Activated CD8-positive, alpha-beta memory T cell treated with anti-CD3 and anti-CD28 coated beads, Interleukin-2, amount 10 ng/mL, durations not matched to agents 7 days and 5 days (primary cell): ENCODE measurements at places on chromosomes 1 and 21. TPM values are rescaled to one million over a fixed set of nuclear protein-coding genes. Genes with fewer than 3 reads are reported as not detected.

DNA sequence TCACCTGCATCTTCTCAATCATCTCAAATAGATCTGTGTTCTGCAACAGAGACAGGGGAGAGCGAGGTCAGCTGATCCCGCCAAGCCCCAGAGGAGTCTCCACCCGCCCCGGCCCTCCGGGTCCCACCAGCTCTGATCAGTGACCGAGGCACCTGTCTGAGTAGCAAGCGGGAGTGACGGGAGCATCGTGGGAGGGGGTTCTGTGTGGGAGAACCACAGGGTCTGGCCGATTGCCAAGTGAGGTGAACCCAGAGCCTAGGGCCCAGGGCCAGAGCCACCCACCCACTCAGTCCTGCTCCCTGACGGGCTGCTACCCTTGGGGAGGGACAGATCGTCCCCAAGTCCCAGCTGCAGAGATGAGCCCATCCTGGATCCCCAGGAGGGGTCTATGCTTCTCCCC, 49.1 kb downstream of the RAP1GAP start:
- no peak for DNase-seq
- peaks cover 20% of the 10 kb centered on the region for H3K27me3 ChIP-seq

DNA sequence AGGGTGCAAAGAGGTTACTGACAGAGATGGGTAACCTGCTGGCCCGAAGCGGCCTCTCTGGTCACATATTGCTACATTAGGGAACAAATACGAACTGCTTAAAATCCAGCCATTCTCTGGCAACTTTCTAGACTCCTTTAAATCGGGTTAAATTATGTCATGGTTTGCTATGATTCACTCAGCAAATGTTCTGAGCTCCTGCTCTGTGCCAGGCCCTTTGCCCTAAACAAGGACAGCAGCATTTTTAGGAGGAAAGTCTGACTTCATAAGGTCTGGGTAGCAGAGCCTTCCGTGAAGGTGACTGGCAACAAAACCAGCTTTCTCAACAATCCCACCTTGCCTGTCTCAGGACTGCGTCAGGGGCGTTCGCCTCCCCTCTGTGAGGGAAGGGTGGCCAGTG, 15.4 kb downstream of the ZP4 start:
- H3K4me1 ChIP-seq, result no peaks in the 10 kb centered on the region
- H3K27ac ChIP-seq, result no peak overlapping the region
- H3K36me3 ChIP-seq, result no peaks in the 10 kb centered on the region
- no peaks in the 10 kb centered on the region for H3K27me3 ChIP-seq

DNA sequence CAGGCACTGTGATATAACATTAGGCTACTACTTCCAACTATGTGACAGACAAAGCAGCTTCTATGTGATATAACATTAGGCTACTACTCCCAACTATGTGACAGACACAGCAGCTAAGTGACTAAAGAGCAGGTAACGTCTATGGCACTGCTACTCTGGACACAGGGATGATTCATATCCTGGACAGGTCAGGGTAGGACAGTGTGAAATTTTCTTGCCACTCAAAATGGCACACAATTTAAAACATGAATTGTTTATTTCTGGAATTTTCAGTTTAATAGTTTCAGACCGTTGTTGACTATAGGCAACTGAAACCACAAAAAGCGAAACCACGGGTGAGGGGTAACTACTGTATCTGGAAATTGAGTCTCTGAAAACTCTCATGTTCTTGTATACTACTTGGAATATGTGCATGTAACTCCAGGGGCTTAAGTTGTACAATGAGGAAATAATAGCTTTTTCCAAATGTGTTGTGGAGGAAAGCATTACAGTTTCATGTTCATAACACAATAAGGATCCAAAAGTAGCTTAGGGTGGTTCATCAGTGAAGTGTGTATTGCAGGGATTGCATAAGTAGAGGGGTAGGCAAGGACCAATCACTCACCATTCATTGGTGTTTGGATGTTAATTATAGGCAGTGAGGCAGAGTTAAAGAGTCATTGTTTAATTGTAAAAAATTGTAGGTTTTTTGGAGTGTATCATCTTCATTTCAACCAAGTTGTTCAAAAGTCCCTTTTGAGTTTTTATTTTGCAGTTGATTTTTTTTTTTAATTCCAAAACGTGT, 5.3 kb downstream of the DTL start:
- no peaks in the 10 kb centered on the region for H3K27me3 ChIP-seq
- peak overlapping the region; percentile 21 for H3K4me3 ChIP-seq
- DNase-seq, result no peak
- H3K27ac ChIP-seq, result peak overlapping the region; percentile 22
- peaks cover 58% of the 10 kb centered on the region for H3K36me3 ChIP-seq

GRCh38 chr1:228871314-228872061, 136.2 kb downstream of the RHOU start:
- H3K27me3 ChIP-seq, result peaks cover 12% of the 10 kb centered on the region
- no peaks in the 10 kb centered on the region for H3K36me3 ChIP-seq
- H3K4me1 ChIP-seq, result peaks cover 3% of the 10 kb centered on the region
- no peak for DNase-seq
- no peak overlapping the region for H3K27ac ChIP-seq

- H3K4me3 ChIP-seq, result no peak overlapping the region
- no peaks in the 10 kb centered on the region for H3K36me3 ChIP-seq
- H3K4me1 ChIP-seq, result no peaks in the 10 kb centered on the region
- DNase-seq, result no peak
- H3K27me3 ChIP-seq, result no peaks in the 10 kb centered on the region
Observed at GRCh38 chr1:74857676-74858075, 124.7 kb downstream of the TYW3 start.

DNA sequence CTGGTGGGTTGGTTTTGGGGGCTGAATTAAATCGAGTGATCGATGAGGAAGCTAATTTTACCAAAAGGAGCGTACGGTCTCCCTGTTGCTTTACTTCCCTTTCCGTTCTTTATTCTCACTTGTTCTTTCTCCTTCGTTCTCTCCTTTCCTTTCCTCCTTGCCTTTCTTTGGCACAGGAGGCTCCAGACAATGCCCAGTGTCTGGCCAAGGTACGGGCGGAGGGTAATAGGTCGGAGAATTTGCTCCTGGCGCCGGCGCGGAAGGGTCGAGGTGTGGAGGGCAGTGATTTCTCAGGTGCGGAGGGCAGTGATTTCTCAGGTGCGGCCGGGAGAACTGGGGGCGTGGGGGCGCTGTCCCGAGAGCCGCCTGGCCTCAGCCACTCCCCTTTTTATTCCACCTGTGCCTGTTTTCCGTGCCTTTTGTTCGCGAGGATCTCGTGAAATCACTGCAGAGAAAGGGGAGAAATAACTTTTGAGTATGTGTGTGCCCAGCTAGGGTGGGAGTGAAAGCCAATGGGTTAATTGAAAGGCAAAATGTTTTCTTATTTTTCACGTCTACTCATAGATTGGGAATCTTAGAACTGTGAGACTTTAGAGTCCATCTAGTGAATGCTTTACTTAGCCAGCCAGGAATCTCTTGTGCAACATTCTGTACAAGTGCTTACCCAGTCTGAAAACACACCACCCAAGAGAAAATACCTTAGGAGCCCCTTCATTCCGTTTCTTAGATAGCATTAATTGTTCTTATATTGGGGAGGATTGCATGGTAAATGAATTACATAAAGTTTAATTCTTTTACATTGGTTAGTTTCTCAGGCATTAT, 1.3 kb downstream of the FNBP1L start:
- no peaks in the 10 kb centered on the region for H3K36me3 ChIP-seq
- peaks cover 75% of the 10 kb centered on the region for H3K27me3 ChIP-seq
- peak overlapping the region; percentile 68 for H3K4me3 ChIP-seq
- no peak overlapping the region for H3K27ac ChIP-seq

GRCh38 chr1:89310976-89311375, 38.3 kb upstream of the GBP5 start:
- H3K4me3 ChIP-seq, result peak overlapping the region; percentile 11
- H3K27ac ChIP-seq, result peak overlapping the region; percentile 99
- no peaks in the 10 kb centered on the region for H3K27me3 ChIP-seq
- peaks cover 42% of the 10 kb centered on the region for H3K4me1 ChIP-seq
- peaks cover 59% of the 10 kb centered on the region for H3K36me3 ChIP-seq

- no peaks in the 10 kb centered on the region for H3K36me3 ChIP-seq
- H3K4me3 ChIP-seq, result no peak overlapping the region
- no peak overlapping the region for H3K27ac ChIP-seq
- no peak for DNase-seq
Observed at GRCh38 chr1:209326831-209327230, 256.7 kb upstream of the CAMK1G start.

DNA sequence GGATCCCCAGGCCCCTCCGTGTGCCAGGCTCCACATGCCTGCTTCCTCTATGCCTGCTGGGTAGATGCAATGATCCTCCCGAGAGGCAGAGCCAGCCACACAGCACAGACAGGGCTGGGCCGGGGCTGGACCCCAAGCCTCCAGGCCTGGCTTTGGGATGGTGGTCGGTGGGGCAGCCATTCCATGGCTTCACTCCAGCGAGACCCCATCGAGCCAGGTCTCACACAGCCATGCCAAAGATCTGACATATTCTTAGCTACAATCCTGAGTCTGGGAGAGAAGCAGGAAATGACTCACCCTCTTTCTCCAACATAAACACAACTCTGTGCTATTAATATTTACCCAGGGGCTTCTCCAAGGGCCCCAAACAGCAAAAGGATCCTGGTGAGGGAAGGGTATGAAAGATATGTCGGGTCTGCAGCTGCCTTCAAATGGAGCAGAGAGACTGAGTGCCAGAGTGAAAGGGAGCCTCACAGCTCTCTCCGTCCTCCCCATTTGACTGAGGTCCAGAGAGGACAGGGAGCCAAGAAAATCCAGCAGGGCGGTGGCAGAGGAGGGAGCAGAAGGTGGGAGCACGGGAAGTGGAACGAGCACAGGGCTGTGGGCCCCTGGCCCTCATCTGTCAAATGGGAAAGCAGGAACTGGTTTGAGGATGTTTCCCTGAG, 639.5 kb downstream of the MATN1 start:
- H3K4me3 ChIP-seq, result no peak overlapping the region
- no peak overlapping the region for H3K27ac ChIP-seq
- DNase-seq, result no peak

GRCh38 chr1:64920941-64921589, 45.3 kb downstream of the JAK1 start:
- peaks cover 66% of the 10 kb centered on the region for H3K4me1 ChIP-seq
- peaks cover 11% of the 10 kb centered on the region for H3K36me3 ChIP-seq
- DNase-seq, result no peak
- H3K4me3 ChIP-seq, result no peak overlapping the region
- no peaks in the 10 kb centered on the region for H3K27me3 ChIP-seq

SHISAL2A gene
- total RNA-seq, result 5.7 TPM

C1orf226 gene
- total RNA-seq, result not detected

KPRP gene
- total RNA-seq, result not detected

HRNR gene
- total RNA-seq, result not detected

GUCA2A gene
- total RNA-seq, result not detected

RNF186 gene
- not detected for total RNA-seq

ADAM30 gene
- total RNA-seq, result not detected

ADAR gene
- 434 TPM for total RNA-seq

SPATA21 gene
- total RNA-seq, result not detected
